Activated naive CD4-positive, alpha-beta T cell (primary cell): ENCODE measurements at places on chromosomes 2 and 18.

GRCh38 chr2:127048618-127048935 lies 58.4 kb downstream of the BIN1 start:
- no peak for DNase-seq

- no peak for DNase-seq
Measured at GRCh38 chr2:179129574-179130238, 79.8 kb upstream of the CCDC141 start.

DNA sequence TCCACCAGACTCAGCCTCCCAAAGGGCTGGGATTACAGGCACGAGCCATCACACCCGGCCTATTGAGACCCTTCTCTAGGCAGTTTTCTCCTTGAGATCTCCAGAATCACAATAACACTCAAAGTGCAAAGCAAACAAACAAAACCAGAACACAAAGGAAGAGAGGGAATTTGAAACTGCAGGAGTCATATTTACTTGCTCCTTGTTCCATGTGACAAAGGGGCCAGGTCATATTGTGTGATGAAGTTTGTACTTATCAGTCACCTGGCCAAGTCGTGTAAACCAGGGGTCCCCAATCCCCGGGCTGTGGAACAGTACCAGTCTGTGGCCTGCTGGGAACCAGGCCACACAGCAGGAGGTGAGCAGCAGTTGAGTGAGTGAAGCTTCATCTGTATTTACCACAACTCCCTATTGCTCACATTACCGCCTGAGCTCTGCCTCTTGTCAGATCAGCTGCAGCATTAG lies 26.5 kb downstream of the SCYGR8 start:
- no peak for DNase-seq

- no peak for DNase-seq
Measured at GRCh38 chr2:101089419-101089818, 61.8 kb downstream of the TBC1D8 start.

- DNase-seq, result no peak
Measured at GRCh38 chr2:181185948-181186347, 205.5 kb downstream of the UBE2E3 start.

- no peak for DNase-seq
Measured at GRCh38 chr2:237597196-237598145, 6.9 kb upstream of the RAB17 start.

DNA sequence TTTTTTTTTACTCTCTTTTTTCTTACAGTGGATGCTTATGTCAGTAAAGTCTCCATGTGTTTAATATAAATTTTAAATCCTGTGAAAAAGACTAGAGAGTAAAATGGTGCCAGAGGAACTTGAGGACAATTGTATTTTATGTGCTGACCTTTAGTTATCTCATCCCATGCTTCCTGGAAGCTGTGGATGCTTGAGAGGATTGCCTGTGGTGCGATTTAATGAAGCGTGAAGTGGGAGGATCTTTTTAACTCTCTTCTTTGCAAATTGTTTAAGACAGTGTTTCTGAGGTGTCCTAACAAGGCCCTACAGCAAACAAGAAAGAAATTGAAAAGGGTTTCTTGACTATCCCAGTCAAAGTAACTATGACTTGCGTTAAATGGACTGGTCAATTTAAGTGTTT lies 84.2 kb downstream of the DTNA start:
- DNase-seq, result no peak

DNA sequence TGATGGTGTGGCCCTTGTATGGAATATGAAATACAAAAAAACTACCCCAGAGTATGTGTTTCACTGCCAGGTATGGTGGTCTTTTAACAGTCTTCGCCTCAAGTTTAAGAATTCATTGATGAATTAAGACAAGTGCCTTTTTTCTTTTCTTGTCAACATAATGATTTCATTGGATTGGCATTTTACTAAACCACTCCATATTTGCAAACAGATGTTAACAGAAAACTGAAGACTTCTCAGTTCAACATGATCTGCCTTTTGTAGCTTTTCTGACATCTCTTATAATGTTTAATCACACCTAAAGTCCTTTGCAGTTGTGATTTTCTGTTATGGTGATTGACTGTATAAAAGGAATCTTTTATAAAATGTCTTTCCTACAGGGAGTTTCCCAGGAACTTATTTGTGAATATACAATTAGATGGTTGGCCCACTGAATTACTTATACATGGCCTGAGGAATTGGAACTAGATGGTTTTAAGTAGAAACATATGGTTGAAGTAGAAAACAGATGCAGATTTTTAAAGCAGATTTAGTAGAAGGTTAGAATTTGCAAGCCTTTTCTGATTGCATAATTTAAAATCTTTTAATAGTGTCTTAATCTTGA lies 39.7 kb downstream of the DYNC1I2 start:
- DNase-seq, result no peak

GRCh38 chr2:127575941-127576432 lies 40.5 kb downstream of the MYO7B start:
- DNase-seq, result no peak

- DNase-seq, result no peak
Measured at GRCh38 chr2:234286118-234286598, 210.7 kb downstream of the ARL4C start.

DNA sequence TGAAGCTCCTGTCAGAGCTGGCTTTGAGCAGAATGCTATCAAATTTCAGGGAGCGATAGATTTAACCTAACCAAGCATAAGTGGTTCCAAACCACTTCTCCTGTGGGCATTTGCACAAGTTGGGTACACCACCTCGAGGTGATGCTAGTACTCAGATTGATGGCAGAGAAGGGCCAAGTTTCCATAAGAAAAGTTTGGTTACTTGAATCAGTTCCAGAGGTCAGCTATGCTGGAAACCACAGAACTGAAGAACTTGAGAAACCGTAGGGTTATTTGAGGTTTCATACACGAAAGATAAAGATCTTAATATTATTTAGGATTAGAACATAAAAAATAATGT lies 238.2 kb upstream of the SOX11 start:
- no peak for DNase-seq

DNA sequence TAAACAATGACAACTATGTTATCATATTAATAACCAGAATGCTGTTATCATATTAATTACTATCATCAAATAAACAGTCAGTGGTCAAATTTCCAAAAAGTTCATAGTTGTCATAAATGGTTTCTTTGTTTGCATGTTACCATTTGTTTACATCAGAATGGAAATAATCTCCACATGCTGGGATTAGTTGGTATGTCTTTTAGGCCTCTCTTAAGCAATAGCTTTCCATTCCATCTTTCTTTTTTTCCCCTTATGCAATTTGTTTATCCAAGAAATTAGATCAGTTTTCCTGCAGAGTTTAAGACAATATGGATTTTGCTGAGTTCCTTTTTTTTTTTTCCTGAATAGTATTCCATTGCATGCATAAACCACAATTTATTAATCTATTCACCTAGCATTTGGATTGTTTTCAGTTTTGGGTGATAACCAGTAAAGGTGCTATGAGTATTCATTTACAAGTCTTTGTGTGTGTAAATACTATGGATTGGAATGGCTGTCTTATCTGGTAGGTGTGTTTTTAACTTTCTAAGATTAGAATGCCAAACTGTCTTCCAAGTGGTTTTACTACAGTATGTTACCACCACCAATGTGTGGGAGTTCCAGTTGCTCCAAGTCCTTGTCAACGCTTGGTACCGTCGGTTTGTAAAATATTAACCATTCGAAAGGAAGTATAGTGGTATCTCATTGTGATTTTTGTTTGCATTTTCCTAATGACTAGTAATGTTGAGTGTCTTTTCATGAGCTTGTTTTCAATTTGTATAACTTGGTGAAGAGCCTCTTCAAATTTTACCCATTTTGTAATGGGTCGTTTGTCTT lies 33.3 kb upstream of the TXNDC2 start:
- no peak for DNase-seq

- DNase-seq, result no peak
Measured at GRCh38 chr2:219542931-219543595, 546 bp downstream of the CHPF start.

DNA sequence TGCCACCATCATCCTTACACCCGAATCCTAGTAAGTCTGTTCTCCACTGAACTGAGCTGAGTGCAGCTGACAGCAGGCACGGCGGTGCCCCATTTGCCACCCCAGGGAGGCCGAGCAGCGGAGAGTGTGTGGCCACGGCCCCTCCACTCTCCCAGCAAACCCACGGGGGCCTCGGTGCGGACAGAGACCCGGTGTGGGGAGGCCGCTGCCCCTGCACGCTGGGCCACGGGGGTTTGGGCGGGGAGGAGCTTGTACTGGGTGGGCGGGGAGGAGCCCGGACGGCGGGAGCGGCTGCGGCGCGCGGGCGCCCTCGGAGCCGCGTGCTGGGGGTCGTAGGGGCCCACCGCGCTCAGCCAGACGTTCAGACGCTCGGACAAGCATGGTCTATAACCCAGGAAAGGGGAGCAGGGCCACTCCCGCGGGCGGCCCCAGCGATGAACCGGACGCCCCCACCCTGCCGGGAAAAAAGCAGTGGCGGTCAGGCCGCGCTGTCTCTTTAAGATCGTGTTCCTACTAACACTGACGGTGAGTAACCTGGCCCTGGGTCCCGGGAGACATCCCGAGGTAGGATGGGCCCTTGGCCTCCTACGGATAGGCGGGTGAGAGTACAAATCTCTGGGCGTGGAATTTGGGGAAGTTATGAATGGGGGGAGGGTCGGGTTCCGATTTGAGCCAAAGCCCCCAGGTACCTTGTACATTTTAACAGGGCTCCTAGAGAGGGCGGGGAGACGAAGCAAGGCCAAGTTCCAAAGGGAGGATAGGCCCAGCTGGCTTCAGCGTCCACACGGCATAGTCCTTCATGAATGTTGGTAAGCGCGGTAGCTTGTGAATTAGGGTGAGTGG lies at the start of gene ITPRIPL1:
Gene ITPRIPL1, plus strand, starts transcription at position 277 of the 843 bp plus-strand sequence. Its CDS starts 523 bp downstream, at position 800.
- no peak for DNase-seq

DNA sequence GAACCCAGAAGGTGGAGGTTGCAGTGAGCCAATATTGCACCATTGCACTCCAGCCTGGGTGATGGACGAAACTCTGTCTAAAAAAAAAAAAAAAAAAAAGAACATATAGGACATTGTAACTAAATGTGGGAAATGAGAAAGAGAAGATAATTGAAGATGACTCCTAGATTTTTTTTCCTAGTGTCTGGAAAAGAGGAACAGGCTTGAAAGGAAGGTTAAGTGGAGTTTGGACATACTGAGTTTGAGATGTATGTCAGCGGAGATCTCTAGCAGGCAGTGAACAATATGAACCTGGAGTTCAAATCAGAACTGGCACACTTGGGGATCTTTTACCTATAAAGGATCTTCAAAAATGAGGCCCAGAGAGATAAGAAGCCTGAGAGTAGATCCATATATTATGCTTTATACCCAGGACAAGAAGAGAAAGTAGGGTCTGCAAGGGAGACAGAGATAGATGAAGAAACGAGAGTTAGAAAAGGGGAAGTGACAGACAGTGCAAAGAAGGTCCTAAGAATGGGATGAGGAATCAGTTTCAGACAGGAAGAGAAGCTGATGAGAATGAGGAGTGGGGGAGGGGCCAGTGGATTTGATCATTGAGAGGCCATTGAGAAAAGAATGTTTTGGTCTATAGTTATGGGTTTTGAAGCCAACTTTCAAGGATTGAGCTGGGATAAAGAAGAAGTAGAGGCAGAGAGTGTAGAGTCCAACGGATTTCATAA lies 46.9 kb upstream of the CD28 start:
- no peak for DNase-seq

GRCh38 chr18:12038639-12039539 lies 54.8 kb upstream of the ANKRD62 start:
- DNase-seq, result peak; percentile 44

- no peak for DNase-seq
Measured at GRCh38 chr2:56185582-56186046, 1.8 kb downstream of the CCDC85A start.

- DNase-seq, result no peak
Measured at GRCh38 chr2:1593371-1594122, 150.8 kb downstream of the PXDN start.

DNA sequence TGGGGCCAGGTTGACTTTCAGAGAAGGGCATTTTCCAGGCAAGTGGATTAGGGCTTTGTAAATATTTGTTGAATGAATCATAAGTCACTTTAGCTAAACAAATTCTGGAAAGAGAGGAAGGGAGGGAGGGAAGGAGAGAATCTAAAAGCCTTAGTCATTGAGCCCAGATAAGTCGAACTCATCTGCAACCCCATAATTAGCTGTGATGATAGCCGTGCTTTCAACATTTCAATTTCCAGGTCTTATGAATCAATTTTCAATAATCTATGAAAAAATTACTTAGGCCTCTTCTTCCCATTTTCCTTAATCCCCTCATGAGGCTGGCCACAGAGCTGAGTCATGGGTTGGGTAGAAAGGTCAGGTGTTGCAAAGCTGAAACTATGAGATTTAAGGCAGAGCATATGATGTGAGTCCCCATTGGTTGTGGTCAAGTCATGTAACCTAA lies 111.9 kb upstream of the MAPRE2 start:
- DNase-seq, result no peak

- no peak for DNase-seq
Measured at GRCh38 chr2:58973811-58974281, 732.7 kb upstream of the FANCL start.

- DNase-seq, result no peak
Measured at GRCh38 chr2:206452750-206453149, 9.4 kb downstream of the ADAM23 start.

DNA sequence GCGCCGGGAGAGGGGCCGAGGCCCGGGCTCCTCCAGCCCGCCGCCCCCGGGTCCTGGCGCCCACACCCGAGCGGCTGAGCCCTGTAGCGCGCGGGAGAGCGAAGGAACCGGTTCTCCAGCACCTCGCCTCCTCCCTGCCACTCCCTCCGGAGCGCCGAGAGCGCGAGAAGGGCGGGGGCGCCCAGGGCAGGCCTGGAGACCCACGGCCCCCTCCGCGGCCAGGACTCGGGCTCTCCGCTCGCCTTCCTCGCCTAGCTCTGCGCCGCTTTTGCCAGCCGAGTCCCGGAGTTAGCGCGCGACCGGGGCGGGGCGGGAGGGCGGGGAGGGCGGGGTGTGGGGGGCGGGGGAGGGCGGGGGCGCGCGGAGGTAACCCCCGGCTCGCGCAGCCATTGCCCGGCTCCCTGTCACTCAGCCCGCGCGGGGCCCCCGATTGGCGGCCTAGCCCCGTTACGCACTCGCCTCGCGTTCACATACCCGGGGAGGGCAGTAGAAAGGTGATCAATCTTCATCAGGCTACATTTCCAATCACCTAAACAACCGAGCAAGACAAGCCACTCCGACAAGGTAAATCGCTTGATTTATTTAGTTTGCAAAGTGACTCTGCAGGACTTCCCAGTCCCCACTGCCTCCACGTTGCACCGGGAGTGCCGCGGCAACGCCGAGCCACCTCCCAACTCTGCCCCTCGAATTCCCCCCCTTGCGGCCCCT lies at the start of gene OTX1:
Gene OTX1, plus strand, starts transcription at position 497 of the 708 bp plus-strand sequence. CDS start 2,161 bp downstream, outside the sequence.
- no peak for DNase-seq

- no peak for DNase-seq
Measured at GRCh38 chr2:73105511-73105971, 7.2 kb downstream of the RAB11FIP5 start.

DNA sequence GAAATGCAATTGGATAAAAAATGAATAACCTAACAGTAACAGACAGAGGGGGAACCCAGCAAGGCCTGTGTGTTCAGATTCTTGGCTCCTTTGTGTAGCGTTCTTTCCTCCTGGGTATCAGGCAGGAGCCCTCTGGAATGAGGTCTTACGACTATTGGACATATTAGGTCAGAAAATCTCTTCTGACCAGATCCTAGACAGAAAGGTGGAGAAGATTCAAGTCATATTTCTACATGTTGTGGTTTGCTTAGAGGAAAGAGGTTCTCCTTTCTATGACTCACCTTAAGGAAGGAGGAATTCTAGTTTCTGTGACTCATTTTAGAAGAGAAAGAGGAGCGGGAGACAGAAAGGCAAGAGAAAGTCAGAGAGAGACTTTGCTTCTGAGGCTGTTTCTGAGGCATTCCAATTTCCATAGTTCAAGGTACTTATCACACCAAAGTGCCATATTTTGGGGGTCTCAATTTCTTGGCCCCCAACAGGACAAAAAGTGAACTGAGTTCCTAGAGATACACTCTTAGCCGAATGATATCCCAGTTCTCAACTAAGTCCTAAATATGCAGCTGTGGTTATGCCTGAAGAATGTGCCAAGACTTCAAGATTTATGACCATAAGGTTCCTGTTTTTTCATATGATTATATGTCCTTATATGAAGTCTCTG lies 618.6 kb downstream of the ZEB2 start:
- no peak for DNase-seq
